Activated T-cell treated with anti-CD3 and anti-CD28 coated beads for 4 hours (primary cell): ENCODE measurements at places on chromosomes 7 and 10.

GRCh38 chr7:33939121-33939520 lies 33.8 kb downstream of the BMPER start:
- no peak for DNase-seq

GRCh38 chr7:30412782-30413504 lies 65.6 kb downstream of the NOD1 start:
- no peak for DNase-seq

DNA sequence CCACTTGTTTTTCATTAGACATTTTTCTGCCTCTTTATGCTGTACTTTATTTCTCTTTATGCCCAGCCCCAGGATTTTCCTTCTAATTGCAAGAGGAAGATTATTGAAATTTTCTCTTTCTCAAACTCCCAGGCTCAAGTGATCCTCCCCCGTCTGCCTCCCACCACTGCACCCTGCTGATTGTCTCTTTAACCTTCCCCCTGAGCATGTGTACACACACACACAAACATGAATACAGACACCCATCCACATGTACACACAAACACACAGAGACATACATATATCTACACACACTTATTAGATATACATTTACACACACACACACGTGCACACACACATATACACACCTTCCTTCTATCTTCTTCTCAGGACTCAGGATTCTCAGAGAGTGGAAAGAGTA lies 37.3 kb upstream of the MAP3K8 start:
- no peak for DNase-seq

GRCh38 chr7:3589752-3590151 lies 288.7 kb downstream of the SDK1 start:
- no peak for DNase-seq

DNA sequence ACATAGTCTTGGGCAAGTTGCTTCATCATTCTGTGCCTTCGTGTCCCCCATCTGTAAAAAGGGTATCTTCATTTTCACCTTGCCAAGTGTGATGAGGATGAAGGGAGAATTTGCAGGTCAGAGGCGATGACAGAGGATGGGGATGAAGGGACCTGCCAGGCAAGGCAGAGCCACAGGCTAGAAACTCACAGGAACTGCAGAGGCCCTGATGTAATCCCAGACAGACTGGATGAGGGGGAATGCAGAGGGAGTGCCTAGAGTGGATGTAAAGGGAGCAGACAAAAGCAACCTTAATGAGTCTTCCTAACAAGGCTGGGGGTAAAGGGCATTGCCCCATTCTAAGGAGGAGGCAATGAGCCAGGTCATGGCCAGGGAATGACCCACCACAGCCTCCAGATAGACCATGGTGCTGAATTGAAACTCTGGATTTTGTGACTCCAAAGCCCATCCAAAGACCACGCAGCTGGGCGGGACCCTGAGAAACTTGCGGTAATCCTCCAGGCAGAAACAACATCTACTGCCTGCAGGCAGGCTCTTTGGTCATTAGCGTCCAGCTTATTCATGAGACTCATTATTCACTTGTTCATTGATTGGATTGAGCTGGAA lies 1.9 kb downstream of the ANTXRL start:
- no peak for DNase-seq

DNA sequence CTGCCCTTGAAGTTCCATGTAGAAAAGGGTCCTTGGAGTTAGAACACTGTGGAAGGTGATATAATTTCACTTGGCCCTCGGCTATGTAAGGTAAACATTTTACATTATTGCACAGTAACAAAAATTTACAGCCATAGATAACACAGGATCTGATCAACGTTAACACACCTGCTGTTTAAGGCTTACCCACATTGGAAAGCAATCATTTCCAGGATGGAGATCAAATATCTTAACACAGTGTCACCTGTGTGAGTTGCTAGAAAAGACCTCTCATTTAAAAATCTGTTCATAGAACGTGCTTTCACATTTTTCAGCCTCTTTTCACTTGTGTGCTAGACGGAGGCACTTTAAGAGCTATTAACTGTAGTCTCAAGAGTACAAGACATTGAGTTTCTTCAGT lies 1.9 kb downstream of the TMEM229A start:
- DNase-seq = no peak

DNA sequence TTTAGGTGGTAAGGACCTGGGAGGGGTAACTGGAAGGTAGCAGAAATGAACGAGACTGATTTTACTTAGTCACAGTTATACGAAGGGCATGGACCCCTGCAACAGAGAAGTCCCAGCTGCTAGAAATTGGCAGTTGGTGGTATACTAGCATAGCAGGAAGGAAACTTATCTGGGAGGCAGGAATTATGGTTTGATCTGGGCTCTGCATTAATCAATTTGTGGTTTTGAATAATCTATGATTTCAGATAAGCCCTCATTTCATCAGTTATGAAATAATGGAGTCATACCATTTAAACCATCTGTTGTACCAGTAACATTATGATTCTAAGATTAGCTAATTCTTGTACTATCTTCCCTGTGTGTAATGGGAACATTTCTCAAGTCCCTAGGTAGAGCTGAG lies 54.0 kb upstream of the TMEM229A start:
- DNase-seq = no peak

GRCh38 chr7:36202398-36202797 lies 49.3 kb downstream of the EEPD1 start:
- DNase-seq = no peak

DNA sequence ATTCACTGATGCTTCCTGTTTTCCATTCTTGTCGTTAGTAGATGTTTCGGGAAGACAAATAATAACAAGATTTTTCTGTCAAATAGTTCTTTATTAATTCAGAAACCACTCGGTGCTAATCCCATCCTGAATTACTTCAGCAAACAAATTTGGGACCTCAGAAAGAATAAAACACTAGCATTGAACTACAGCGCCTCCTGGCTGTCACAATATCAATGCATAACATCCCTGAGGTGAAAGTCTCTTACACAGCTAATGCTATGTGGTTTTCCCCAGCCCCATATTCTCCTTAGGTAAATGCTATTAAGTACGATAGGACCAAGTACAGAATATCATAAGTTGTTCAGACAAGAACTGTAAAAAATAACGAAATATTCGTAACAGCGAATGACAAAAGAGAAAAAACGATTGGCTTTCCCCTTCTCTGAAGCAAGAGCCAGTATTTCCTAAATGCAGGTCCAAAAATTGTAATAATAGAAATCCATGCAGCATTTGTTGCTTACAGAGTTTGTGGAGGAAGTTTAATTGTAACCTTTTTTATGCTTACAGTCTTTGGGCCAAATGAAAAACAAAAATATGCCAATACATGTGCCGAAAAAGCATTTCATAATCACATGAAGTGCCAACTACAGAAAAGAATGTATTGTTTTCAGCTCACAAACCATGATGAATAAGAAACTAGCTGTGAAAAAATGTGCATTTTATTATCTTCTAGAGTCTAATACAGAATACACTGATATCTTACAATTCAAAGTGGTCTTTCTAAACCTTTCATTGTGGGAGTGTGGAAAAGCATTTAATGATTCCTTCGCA lies 47.3 kb downstream of the MYPN start:
- DNase-seq = peak; percentile 51

- DNase-seq = no peak
These were observed 21.0 kb downstream of the ELFN1 start for GRCh38 chr7:1691096-1691495.

- peak; percentile 43 for DNase-seq
These were observed 12.7 kb downstream of the HNRNPF start for GRCh38 chr10:43396061-43396927.

GRCh38 chr10:86649471-86650150 lies 4.7 kb upstream of the OPN4 start:
- DNase-seq = no peak

DNA sequence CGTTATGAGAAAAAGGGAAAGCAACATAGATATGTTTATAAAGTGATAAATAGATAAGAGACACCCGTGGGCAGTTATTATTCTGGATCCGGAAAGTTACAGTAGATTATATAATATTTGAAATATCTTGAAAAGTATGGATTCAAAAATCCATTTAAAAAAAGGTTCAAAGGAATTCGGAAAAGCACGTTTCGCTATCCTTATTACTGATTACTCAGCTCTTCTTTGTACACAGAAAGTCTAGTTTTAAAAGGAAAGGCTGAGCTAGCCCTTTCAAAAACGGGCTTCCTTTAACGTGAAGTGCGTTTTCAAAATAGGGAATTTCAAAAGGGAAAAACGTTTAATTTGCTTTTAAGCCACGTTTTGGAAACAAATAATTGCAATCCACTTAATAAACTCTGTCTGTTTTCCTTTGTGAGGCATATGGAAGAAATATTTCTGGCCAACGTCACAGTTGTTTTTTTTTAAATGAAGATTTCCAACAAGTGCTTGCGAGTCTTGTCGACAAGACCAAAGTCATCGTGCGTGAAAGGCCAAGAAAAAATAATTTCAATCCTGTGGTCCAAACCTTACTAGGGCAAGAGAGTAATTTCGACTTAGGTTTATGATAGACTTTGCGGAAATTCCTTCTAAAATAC lies 2.2 kb upstream of the SKIDA1 start:
- DNase-seq = no peak

DNA sequence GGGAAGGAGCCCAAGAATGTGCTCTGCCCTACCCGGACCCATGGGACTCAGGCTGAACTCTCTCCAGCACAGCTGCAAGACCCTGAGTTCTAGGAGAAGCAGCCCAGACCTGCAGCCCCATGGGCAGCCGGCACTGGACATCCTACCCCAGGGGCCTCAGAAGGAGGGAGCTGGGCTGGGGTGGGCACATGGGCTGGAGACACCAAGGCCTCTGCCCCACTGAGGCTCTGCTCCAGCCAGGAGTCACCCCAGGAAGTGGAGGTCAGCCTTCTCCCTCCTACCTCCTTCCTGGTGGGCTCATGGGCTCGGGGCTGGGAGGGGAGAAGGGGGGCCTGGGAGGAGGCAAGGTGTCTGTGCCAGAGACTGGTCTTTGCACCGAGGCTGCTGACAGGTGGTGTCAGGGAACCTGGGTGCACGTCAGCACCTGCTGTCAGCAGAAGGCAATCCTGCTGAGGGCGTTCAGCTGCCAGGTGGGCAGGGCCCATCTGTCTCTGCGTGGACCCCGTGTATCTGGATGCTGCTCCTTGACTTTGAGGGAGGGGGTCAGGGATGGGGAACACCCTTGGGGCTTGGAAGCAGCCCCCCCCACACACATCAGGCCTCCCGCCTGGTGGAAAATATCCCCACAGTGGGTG lies 95.2 kb downstream of the PDGFA start:
- DNase-seq = no peak

GRCh38 chr7:4574851-4575250 lies 107.2 kb upstream of the FOXK1 start:
- DNase-seq = no peak

DNA sequence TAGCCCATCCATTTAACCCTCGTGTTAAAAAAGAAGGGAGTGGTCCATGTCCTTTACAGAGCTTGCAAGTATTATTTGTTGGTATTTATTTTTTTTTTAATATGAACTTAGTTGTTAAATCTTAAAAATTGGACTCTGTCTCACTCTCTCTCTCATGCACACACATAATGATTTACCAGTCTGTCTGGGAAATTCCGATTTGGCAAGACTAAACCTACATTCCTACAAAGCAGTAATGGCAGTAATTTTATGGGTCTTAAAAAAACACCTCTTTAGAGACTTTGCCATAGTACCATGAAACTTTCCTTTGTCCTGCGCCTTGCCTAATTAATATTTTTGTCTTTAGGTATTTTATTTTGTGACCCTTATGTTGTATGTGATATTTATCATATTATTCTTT lies 239.5 kb upstream of the PPP1R3A start:
- DNase-seq = no peak

- no peak for DNase-seq
These were observed 25.4 kb downstream of the TBATA start for GRCh38 chr10:70759781-70760180.

GRCh38 chr10:75487087-75487754 lies 55.8 kb downstream of the LRMDA start:
- DNase-seq = no peak

GRCh38 chr7:123795917-123796316 lies 47.1 kb upstream of the WASL start:
- DNase-seq = no peak

DNA sequence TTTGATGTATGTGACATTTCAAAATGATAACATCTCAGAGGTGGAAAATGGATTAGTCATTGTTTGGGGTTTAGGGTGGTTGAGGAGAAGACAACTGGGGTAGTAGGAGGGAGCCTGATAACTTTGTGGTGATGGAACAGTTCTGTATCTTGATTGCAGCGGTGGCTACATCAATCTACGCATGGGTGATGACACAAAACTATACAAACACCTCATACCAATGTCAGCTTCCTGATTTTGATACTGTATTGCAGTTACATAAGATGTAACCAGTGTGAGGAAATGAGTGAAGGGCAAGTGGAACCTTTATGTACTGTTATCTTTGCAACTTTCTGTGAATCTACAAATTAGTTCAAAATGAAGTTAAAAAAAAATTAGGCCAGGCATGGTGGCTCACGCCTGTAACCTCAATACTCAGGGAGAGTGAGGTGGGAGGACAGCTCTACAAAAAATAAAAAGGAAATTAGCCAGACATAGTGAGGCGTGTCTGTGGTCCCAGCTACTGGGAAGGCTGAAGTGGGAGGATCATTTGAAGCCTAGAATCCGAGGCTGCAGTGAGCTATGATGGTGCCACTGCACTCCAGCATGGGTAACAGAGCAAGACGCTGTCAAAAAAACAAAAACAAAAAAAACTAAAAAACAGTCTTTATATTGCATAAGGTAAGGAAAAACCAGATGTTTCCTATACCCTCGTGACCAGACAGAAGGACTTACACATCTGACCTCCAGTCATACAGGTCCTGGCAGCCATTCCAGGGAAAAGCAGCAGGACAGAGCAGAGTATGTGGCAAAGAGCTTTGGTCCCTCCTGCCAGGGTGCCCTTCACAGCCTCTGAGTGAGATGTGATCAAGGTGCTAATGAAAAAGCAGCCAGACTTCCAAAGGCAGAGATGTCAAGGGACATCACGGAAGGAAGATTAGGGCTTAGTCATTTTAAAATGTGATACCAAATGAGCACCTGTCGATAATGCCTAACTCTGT lies 50.8 kb downstream of the CYTH3 start:
- peak; percentile 19 for DNase-seq

GRCh38 chr7:135672560-135673359 lies 10.4 kb downstream of the STMP1 start:
- no peak for DNase-seq

DNA sequence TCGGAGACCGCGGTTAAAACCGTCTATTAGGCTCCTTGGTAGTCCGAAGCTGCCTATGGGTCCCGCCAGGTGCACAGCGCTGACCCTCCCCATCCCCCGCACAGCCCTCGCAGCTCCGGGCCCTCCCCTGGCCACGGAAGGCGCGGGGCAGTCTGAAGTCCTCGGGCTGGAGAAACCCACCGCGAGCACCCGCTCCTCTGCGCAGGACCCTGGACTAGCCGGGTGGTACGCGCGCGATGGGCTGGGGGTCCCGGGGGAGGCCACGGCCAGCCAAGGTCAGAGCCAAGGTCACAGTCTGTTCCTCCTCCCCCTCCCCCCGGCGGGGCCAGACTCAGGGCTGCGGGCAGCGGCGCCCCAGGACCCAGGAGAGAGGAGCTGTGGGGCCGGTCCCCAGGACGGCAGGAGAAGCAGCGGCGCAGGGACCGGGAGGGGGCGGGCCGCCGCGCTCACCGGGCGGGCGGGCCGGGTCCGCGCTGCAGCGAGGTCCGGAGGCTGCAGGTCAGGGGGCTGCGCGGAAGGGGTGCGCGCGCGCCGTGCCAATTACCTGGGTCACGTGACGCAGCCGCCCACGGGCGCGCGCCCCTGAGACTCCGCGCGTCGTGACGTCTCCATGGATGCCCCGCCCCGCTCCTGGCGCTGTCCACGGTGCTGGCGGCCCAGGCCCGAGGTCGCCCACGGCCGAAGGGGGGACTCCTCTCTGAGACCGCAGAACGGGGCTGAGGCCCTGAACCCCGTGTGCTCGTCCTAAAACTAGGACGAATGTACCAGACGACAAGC lies at the start of gene OGDHL:
TSS of gene OGDHL (minus strand) at position 535 of the 777 bp plus-strand sequence. CDS start 3,731 bp downstream, outside the sequence.
- no peak for DNase-seq
